ENCODE measurements at places on chromosomes 6 and 20. TPM values are rescaled to one million over a fixed set of nuclear protein-coding genes. Genes with fewer than 3 reads are reported as not detected.

The DCBLD1 gene
- total RNA-seq = 7.6 TPM

The ZNF451 gene
- 45.0 TPM for total RNA-seq

The SNAP91 gene
- total RNA-seq = 4.0 TPM

The OR2H2 gene
- not detected for total RNA-seq

The ERVFRD-1 gene
- 0.05 TPM for total RNA-seq

The GPR63 gene
- total RNA-seq = 0.56 TPM

The CLPSL2 gene
- not detected for total RNA-seq

GRCh38 chr6:161058741-161059140, 67.2 kb downstream of the MAP3K4 start:
- DNase-seq = no peak

DNA sequence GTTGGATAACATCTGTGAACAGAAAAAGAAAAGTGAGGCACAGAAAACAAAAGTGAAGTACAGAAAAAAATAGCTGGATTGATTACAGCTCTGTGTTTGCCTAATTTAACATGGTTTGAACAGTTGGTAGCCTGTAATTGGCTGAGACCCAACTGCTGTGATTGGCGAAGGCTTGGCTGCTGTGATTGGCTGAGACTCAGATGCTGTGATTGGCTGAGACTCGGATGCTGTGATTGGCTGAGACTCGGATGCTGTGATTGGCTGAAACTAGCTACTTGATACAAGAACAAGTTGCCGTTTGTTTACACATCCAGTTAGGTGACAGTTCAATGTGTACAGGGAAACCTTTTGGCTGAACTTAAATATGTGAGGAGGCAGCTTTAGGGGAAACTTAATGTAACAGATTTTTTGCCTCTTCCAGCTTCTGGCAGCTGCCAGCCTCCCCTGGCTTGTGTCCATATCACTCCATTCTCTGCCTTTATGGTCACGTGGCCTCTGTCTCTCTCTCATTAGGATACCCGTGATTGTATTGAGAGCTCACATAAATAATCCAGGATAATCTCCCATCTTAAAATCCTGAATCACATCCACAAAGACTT, 223.4 kb upstream of the FOXA2 start:
- no peak for DNase-seq

- DNase-seq = no peak
Observed at GRCh38 chr6:159068904-159069578, 24.2 kb upstream of the TAGAP start.

GRCh38 chr20:14245368-14245970, 91.9 kb downstream of the FLRT3 start:
- DNase-seq = no peak

GRCh38 chr20:32447136-32448027, 89.3 kb downstream of the ASXL1 start:
- DNase-seq = peak; percentile 65

- DNase-seq = no peak
Observed at GRCh38 chr6:140579918-140580317, 1205.5 kb upstream of the CITED2 start.

GRCh38 chr6:16760516-16761470, at the start of gene ATXN1:
Gene ATXN1 (minus strand): TSS chr6:16761460.
- DNase-seq = peak; percentile 90

- DNase-seq = no peak
Observed at GRCh38 chr6:235763-236360, 56.4 kb upstream of the DUSP22 start.
